CD4-positive, alpha-beta T cell (primary cell): ENCODE measurements at places on chromosomes 12 and 14.

- H3K36me3 ChIP-seq = peaks cover 32% of the 10 kb centered on the region
- DNase-seq = no peak
- H3K4me3 ChIP-seq = no peak overlapping the region
Observed at GRCh38 chr12:96327889-96328288, 72.3 kb downstream of the CDK17 start.

DNA sequence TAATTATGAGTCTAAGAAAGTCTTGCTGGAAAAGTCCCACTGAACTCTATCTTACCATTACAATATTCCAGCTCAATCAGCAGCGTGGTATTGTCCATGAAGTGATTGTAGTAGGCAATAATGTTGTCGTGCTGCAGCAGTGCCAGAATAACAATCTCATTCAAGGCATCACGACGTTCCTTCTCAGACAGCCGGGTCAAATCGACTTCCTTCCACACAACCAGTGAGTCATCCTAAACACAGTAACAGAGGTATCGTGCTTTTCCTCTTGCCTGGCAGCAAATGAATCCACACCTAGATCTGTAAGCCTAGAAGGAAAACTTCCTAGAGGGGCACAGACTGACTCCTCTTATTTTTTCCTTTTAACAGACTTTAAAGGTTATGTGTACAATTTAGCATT is 2.9 kb downstream of the NEK9 start:
- DNase-seq = peak; percentile 47
- H3K27ac ChIP-seq = no peak overlapping the region
- peaks cover 36% of the 10 kb centered on the region for H3K4me1 ChIP-seq

DNA sequence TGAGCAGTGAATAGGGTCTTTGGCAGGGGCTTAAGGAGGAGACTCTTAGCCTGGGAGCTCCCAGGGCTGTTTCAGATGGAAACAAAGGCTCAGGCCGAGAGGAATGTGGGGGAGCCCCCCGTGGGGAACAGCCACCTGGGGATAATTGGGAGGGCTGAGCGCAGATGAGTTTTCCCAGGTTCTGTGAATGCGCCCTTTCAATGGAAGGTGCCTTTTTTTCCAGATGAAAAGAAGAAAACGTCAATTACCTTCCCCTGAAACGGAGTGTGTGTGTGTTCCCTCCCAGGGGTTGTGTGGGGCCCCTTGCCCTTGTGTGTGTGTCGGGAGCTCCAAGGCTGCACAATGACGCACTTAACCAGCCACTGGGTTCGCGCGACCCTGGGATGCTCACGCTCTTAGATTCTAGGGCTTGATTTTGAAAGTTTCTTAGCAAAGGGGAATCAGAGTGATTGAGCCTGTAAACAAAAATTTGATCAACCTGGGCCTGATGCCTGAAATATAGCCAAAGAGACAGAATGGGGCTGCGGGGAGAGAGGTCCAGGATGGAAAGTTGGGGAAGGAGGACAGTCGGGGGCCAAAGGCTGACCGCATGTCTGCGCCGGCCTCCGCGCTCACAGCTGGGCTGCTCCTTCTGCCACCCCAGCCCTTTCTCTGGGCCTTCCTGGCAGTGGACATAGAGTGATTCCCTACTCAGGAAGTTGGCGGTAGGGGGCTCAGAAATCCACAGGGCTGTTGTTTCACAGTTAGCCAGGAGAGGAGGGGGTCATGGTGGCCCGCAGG is 14.6 kb downstream of the MEG3 start:
- H3K4me3 ChIP-seq = no peak overlapping the region
- H3K27ac ChIP-seq = no peak overlapping the region

- no peaks in the 10 kb centered on the region for H3K4me1 ChIP-seq
- no peaks in the 10 kb centered on the region for H3K27me3 ChIP-seq
- no peaks in the 10 kb centered on the region for H3K36me3 ChIP-seq
- no peak overlapping the region for H3K27ac ChIP-seq
- DNase-seq = no peak
- H3K4me3 ChIP-seq = no peak overlapping the region
Observed at GRCh38 chr12:18123707-18124106, 33.7 kb upstream of the RERGL start.

DNA sequence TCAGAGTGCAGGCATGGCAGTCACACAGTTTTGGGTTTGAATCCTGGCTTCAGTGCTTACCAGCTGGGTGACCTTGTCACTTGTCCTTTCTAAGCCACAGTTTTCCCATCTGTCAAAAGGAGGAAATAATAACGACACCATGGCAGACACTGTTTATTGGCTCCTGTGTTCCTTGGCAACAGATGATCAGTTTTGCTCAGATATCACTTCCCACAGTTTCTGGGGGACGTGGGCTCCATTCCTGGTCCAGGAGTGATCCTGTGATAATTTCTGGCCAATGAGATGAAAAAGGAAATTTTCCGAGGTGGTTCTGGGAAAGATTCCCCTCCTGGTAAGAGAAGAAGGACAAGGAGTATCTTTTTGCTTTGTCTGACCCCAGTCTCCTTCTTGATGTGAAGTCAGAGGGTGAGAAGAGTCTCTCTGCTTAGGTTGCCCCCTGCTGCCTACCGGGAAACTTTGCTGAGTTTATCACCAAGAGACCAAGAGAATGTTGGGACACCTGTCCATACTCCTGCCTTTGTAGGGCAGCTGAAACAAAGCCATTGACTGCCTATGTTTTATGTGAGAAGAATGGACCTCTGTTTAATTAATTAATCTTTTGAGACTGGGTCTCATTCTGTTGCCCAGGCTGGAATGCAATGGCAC is 178.9 kb upstream of the NRXN3 start:
- H3K4me1 ChIP-seq = no peaks in the 10 kb centered on the region
- no peaks in the 10 kb centered on the region for H3K36me3 ChIP-seq
- no peak overlapping the region for H3K27ac ChIP-seq
- no peak for DNase-seq
